ENCODE measurements at places on chromosomes 7 and 10. TPM values are rescaled to one million over a fixed set of nuclear protein-coding genes. Genes with fewer than 3 reads are reported as not detected.

GRCh38 chr7:122488241-122488640, 183.7 kb upstream of the FEZF1 start:
- H3K4me1 ChIP-seq, result no peaks in the 10 kb centered on the region
- H3K4me3 ChIP-seq, result no peak overlapping the region
- no peak for DNase-seq
- H3K27ac ChIP-seq, result no peak overlapping the region
- H3K36me3 ChIP-seq, result no peaks in the 10 kb centered on the region

GRCh38 chr7:50690541-50691011, 92.1 kb downstream of the GRB10 start:
- no peak overlapping the region for H3K27ac ChIP-seq
- H3K36me3 ChIP-seq, result no peaks in the 10 kb centered on the region
- no peak for DNase-seq
- no peaks in the 10 kb centered on the region for H3K27me3 ChIP-seq
- H3K4me1 ChIP-seq, result peaks cover 6% of the 10 kb centered on the region
- H3K4me3 ChIP-seq, result no peak overlapping the region

GRCh38 chr10:124698545-124699469, 45.4 kb downstream of the FAM53B start:
- peak overlapping the region; percentile 91 for H3K27ac ChIP-seq
- no peaks in the 10 kb centered on the region for H3K36me3 ChIP-seq
- H3K4me1 ChIP-seq, result peaks cover 99% of the 10 kb centered on the region
- no peaks in the 10 kb centered on the region for H3K27me3 ChIP-seq
- DNase-seq, result no peak

DNA sequence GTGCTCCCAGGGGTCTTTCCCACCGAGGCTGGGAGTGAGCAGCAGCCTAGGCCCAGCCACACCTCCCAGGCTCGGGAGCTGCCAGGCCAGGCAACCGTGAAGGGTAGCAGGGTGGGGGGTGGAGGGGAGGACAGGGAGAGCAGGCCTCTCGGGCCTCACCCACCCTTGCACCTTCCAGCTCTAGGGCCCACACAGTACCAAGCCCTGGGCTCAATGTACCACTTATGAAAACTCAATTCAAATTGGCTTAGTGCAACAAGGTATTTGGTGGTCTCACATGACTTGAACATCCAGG, 127.4 kb downstream of the FAM53B start:
- H3K27me3 ChIP-seq, result no peaks in the 10 kb centered on the region
- peak; percentile 57 for DNase-seq
- no peak overlapping the region for H3K4me3 ChIP-seq
- peak overlapping the region; percentile 98 for H3K27ac ChIP-seq
- H3K4me1 ChIP-seq, result peaks cover 88% of the 10 kb centered on the region

- no peak for DNase-seq
- peaks cover 58% of the 10 kb centered on the region for H3K4me1 ChIP-seq
- no peaks in the 10 kb centered on the region for H3K36me3 ChIP-seq
- H3K27me3 ChIP-seq, result no peaks in the 10 kb centered on the region
- H3K4me3 ChIP-seq, result no peak overlapping the region
Observed at GRCh38 chr10:104081998-104082397, 3.7 kb downstream of the COL17A1 start.

DNA sequence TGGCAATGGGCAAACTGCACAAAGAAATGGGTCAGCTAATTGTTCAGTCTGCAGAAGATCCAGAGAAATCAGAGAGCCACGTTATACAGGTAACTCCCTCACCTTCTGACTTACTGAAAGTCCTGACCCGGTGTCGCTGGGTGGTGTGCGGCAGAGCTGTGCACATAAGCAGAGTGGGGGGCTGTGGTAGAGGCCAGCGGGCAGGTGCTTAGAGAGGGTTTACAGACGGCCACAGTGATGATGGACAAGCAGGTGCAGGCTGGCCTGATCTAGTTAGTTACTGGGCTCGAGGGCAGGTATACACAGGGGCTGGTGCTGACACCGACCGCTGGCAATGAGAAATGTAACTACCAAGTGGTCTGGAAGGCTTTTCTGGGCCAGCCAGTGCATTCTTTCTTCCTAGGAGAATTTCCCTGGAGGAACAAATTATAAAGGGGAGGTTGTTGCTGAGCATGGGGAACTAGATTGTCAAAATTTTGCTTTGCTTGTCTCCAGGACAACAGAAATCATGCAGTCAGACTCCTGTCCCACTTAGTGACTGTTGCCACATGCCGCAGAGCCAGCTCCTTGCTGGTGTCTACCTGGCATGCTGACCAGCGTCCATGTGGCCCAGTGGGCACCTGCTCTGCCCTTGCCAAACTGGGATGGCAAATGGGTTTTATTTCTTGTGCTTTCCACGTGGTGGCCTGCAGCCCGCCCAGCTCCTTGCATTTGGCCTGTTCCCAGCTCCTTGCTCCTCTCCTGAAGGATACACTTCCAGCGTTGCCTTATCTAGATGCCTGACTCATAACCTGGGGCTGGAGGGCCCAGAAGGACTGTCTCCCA, 28.8 kb downstream of the DENND10 start:
- H3K4me3 ChIP-seq, result no peak overlapping the region
- H3K27ac ChIP-seq, result no peak overlapping the region
- no peaks in the 10 kb centered on the region for H3K4me1 ChIP-seq
- H3K36me3 ChIP-seq, result peaks cover 16% of the 10 kb centered on the region

GRCh38 chr10:77737608-77738007, 100.0 kb upstream of the KCNMA1 start:
- no peak overlapping the region for H3K27ac ChIP-seq
- H3K4me1 ChIP-seq, result no peaks in the 10 kb centered on the region
- H3K4me3 ChIP-seq, result no peak overlapping the region
- no peak for DNase-seq
- H3K27me3 ChIP-seq, result no peaks in the 10 kb centered on the region

DNA sequence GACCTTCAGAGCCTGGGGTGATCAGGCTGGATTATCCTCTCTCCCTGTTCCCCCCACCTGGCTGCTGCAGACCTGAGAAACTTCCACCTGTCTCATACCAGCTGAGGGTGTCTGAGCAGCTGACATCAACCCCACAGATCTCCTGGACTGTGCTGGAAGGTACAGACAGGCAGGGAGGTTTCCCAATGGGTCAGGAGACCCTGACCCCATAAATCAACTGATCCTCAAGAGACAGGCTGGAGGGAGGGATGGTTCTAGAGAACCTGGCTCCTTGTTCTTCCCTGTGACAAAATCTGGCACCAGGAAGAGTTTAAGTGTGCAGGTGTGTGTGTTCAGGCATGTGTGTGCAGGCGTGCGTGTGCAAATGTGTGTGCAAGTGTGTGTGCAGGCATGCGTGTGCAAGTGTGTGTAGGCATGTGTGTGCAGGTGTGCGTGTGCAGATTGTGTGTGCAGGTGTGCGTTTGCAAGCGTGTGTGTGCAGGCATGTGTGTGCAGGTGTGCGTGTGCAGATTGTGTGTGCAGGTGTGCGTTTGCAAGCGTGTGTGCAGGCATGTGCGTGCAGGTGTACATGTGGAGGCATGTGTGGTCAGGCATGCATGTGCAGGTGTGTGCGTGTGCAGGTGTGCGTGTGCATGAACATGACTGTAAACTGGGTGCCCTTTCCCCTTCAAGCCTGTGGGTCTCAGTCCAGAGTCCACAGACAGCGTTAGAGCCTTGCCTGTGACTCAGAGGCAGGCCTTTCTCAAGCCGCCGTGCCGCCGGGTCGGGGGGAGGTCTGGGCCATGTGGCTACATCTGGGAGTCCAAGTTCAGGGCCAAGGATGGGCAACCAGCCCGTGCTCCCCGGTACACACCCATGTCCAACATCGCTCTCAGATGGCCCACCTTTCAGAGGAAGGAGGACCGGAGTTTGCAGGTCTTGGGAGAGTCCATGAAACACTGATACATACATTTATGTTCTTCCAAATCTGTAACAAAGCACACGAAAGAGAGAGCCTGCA, 50.1 kb upstream of the ELN start:
- H3K27ac ChIP-seq, result no peak overlapping the region
- H3K27me3 ChIP-seq, result no peaks in the 10 kb centered on the region
- H3K36me3 ChIP-seq, result no peaks in the 10 kb centered on the region
- no peak for DNase-seq
- H3K4me3 ChIP-seq, result no peak overlapping the region

GRCh38 chr10:2968401-2969058, 98.8 kb upstream of the PFKP start:
- H3K36me3 ChIP-seq, result no peaks in the 10 kb centered on the region
- H3K27ac ChIP-seq, result no peak overlapping the region
- no peak overlapping the region for H3K4me3 ChIP-seq
- H3K4me1 ChIP-seq, result no peaks in the 10 kb centered on the region

GRCh38 chr10:1310271-1310789, 254.1 kb downstream of the WDR37 start:
- no peaks in the 10 kb centered on the region for H3K36me3 ChIP-seq
- no peak for DNase-seq
- no peaks in the 10 kb centered on the region for H3K27me3 ChIP-seq
- no peak overlapping the region for H3K27ac ChIP-seq

DNA sequence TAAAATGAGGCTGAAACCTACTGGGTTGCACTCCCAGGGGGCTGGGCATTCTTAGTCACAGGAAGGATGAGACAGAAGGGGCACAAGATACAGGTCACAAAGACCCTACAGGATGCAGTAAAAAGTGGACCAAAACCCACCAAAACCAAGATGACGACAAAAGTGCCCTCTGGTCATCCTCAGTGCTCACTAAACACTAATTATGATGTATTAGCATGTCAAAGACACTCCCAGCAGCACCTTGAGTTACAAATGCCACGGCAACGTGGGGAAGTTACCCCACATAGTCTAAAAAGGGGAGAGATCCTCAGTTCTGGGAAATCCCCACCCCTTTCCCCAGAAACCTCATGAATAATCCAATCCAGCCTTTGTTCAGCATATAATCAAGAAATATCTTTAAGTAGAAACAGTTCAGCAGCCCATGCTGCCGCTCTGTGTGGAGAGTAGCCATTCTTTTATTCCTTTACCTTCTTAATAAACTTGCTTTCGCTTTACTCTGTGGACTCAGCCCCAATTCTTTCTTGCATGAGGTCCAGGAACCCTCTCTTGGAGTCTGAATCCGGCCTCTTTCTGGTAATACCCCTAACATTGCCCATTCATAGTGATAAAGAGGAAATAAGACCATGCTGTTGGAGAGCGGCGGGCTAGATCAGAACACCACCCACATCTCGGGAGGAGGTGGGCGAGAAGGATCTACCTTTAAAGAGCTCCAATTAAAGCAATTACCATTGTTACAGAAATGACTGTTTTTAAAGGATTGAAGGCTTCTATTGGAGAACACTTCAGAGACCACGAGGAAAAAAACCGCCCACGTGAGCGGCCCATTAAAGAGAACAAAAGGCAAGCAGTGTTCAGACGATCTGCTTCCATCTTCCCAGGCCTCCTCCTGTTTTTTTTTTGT, 170.9 kb downstream of the USP6NL start:
- no peak overlapping the region for H3K27ac ChIP-seq
- no peaks in the 10 kb centered on the region for H3K36me3 ChIP-seq
- no peaks in the 10 kb centered on the region for H3K4me1 ChIP-seq
- no peak overlapping the region for H3K4me3 ChIP-seq
- no peak for DNase-seq

DNA sequence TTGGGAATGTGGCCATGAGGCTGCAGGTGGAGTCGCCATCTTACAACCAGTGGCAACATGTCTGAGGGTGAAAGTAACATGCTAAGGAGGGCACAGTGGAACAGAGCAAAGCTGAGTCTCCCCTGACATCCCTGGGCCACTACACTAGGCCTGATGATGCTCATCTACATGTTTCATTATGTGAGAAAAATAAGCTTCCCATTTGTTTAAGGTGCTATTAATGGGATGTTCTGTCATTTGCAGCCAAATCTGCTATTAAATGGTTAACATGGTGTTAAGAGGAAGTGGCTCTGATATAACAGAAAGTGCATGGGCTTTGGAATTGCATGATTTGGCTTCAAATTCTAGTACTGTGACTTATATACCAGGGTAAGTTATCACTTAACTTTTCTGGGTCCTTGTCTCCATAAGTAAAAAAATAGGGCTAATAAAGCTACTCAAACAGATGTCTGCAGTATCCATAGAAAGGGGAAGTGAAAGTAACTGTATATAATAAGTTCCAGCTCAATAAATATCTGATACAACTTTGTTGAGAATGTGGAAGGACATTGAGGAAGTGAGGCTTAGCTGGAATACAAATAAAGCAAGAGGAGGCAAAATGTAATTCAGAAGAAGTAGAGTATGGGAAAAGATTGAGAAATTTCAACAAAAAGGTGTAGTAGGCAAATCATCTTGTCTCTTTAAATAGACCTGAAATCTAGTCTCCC, 158.9 kb downstream of the RTKN2 start:
- DNase-seq, result no peak
- H3K36me3 ChIP-seq, result no peaks in the 10 kb centered on the region
- H3K4me3 ChIP-seq, result no peak overlapping the region
- no peaks in the 10 kb centered on the region for H3K27me3 ChIP-seq
- no peak overlapping the region for H3K27ac ChIP-seq
- H3K4me1 ChIP-seq, result no peaks in the 10 kb centered on the region

DNA sequence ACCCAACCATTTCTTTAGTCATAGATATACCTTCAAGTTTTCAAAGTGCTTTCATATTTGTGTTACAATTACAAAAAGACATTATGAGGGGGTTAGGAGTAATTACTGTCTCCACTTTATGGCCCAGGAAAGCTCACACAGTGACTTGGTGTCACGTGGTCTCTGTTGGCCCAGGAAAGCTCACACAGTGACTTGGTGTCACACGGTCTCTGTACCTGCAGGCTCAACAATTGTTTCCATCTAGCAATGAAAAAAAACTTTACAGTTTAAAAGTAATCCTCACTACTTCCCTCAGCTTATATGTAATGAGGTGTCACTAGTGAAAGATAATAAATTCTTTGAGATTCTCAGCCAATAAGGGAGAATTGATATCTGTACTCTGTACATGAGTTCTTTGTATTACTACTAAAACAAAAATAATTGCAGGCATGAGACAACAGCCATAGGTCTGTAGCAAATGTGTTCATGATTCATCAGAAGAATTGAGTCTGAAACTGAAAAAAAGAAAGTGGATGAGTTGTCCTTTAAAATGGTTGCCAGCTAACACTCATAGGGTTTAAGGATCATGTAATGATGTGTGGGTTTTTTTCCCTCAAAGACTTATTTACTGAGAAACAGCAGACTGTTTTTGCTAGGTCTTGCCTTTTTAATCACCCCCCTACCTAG, 10.9 kb downstream of the OGDH start:
- peaks cover 67% of the 10 kb centered on the region for H3K4me1 ChIP-seq
- H3K27ac ChIP-seq, result peak overlapping the region; percentile 66
- no peaks in the 10 kb centered on the region for H3K27me3 ChIP-seq
- H3K4me3 ChIP-seq, result no peak overlapping the region
- no peak for DNase-seq

- no peaks in the 10 kb centered on the region for H3K27me3 ChIP-seq
- no peak overlapping the region for H3K4me3 ChIP-seq
- no peaks in the 10 kb centered on the region for H3K36me3 ChIP-seq
- no peak for DNase-seq
Observed at GRCh38 chr10:70605161-70605560, 2.6 kb upstream of the PRF1 start.

- H3K36me3 ChIP-seq, result no peaks in the 10 kb centered on the region
- H3K4me1 ChIP-seq, result peaks cover 19% of the 10 kb centered on the region
- DNase-seq, result no peak
- H3K27me3 ChIP-seq, result no peaks in the 10 kb centered on the region
- peak overlapping the region; percentile 12 for H3K27ac ChIP-seq
Observed at GRCh38 chr7:134907639-134908038, 78.7 kb upstream of the AGBL3 start.

GRCh38 chr10:21769041-21769440, 234.5 kb downstream of the DNAJC1 start:
- H3K4me3 ChIP-seq, result no peak overlapping the region
- no peak for DNase-seq
- no peaks in the 10 kb centered on the region for H3K36me3 ChIP-seq
- H3K27ac ChIP-seq, result no peak overlapping the region

The HPSE2 gene
- total RNA-seq, result not detected

The CFAP69 gene
- 12.6 TPM for total RNA-seq

The ABCB4 gene
- 0.17 TPM for total RNA-seq

The PON1 gene
- not detected for total RNA-seq
